ENCODE measurements at places on chromosomes 6 and 20.

GRCh38 chr20:50359607-50360217, 150.5 kb upstream of the PTPN1 start:
- DNase-seq, result no peak

GRCh38 chr6:51608932-51609331, 478.5 kb downstream of the PKHD1 start:
- no peak for DNase-seq

- no peak for DNase-seq
Measured at GRCh38 chr6:79372757-79373156, 138.3 kb upstream of the HMGN3 start.

DNA sequence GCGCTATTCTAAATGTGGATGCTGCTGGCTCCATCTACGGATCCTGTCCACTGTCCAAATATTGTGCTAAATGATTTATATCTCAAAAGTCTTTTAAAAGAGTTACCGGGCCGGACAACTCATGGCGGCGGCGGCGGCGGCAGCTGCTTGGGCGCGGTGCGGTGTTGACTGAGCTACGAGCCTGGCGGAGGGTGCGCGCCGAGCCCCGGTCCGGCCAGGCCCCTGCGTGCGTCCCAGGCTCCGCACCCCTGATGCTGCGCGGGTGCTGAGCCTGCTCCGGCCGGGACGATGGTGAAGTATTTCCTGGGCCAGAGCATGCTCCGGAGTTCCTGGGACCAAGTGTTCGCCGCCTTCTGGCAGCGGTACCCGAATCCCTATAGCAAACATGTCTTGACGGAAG, 303.4 kb downstream of the CENPW start:
- DNase-seq, result peak; percentile 5

DNA sequence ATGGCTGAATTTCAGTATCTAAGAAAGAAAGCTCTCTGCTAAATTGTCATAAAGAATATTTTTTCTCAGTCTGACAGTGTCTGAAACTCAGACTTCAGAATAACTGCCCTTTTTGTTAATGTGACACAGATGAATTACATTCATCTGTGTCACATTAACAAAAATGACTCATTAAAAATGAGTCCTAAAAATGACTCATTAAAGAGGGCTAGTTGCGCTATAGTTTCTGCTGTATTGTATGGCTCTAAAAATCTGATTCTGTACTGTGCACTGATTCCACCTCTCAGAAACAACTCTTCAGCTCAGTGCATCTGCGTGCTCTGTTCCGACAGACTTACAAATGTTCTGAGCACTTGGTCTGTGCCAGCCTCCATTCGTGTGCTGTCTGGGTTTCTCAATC, 15.0 kb downstream of the RNF114 start:
- no peak for DNase-seq

DNA sequence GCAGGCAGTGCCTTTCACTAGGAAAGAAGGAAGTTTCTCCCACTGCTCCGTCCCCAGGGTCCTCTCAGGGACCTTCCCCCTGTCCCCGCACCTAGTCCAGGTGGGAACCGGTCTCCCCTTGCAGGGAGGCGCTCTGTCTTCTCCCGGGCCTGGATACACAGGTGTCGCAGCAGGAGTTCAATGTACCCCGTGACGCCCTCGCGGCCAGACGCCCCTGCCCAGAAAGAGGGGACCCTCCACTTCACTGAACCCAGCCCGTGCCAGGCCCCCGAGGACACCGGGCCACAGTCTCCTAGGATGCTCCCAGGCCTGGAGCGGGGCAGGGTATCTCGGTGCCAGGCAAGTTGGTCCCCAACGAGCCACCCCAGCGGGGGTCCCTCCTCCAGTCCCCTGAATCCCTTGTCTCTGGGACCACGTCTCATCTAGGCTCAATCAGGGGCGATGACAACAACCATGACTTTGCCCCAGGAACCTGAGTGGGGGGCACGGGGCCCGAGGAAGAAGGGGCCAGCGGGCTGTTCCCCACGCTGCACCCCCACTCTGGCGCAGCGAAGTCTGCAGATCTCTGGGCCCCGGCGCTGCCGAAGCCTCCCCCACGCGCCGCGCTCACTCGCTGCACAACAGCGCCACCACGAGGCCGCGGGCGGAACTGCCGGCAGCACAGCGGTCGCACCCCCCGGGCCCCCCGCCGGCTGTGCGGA, 103.0 kb downstream of the EDN3 start:
- peak; percentile 77 for DNase-seq

DNA sequence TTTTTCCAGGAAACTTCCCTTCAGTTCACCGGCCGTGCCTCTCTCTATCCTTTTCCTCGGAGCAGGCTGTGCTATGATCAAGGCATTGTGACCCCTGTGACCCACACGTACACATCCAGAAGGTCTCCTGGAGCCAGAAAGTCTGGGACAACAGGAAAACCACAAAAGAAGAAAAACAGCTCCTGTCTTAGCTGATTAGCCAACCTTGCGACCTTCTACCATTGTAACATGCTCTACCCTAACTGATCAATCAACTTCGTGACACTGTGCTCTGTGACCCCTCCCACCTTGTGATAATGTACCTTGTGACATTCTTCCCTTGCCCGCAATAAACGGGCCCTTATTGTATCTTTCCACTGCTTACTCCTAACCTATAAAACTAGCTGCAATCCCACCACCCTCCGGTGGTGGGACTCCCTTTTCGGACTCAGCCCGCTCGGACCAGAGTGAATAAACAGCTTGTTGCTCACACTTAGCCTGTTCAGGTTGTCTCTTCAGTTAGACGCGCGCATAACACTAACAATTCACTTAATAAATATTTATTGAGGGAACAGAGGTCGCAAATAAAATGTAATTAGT, 24.2 kb downstream of the ZNF311 start:
- peak; percentile 49 for DNase-seq

DNA sequence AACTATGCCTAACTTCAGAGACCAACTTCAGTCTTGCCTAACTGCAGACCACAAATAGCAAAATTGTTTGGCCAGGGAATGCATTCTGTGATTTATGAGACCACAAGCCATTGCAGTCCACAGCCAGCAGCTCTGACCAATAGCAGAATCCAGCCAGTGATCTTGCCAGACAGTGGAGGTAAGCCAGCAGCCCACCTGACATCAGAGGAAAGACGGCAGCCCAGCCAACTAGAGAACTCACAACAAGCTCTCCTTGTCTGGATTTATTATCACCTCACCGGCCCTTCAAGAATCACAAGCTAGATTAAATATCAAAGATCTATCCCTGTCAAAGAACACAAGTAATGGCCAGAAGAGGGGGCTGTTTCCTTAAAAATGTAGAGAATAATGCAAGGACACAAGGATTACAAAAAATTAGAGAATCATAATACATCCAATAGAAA, 66.5 kb upstream of the SLC35F1 start:
- no peak for DNase-seq

- DNase-seq, result no peak
Measured at GRCh38 chr20:38231531-38232121, 28.9 kb downstream of the KIAA1755 start.

GRCh38 chr20:63947638-63948456, 8.4 kb downstream of the UCKL1 start:
- peak; percentile 51 for DNase-seq

GRCh38 chr6:111967131-111967530, 86.8 kb upstream of the CCN6 start:
- DNase-seq, result no peak

- DNase-seq, result no peak
Measured at GRCh38 chr6:144310765-144311164, 25.6 kb downstream of the UTRN start.

GRCh38 chr6:144418959-144419545, 133.9 kb downstream of the UTRN start:
- no peak for DNase-seq

DNA sequence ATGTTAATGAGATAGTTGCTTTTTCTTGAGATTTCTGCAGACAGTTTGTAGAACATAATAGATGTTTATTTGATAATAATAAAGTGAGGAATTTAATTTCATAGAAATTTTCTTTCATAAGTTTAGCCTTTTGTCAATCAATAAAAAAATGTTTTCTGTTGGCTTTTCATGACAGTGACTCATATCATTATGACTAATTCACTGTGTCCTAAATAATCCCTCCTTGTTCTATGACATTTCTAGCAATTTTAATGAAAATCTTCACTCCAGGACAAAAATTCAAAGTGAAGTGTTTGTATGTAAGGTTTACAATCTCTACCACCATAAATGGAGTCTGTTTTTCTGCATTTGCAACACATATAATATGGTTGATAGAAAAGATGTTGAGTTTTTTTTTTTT, 109.9 kb downstream of the UTRN start:
- no peak for DNase-seq

- DNase-seq, result no peak
Measured at GRCh38 chr6:11304946-11305345, 72.5 kb upstream of the NEDD9 start.

DNA sequence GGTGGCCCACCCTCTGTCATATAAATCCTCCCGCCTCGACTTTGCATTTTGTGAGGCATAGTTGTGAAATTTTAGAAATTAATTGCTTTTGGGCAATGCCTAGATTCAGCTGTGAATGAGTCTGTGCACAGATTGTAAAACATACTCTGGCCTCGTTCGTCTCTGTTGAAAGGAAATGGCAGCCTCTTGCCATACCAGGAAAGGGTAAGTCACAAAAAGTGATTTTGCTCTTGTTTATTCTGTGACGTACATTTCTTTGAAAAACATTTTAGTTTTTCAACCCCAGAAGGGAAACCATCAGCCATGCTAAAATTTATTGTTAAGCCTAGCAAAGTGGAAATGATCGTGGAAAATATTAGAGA, 15.3 kb upstream of the EXOC2 start:
- no peak for DNase-seq

DNA sequence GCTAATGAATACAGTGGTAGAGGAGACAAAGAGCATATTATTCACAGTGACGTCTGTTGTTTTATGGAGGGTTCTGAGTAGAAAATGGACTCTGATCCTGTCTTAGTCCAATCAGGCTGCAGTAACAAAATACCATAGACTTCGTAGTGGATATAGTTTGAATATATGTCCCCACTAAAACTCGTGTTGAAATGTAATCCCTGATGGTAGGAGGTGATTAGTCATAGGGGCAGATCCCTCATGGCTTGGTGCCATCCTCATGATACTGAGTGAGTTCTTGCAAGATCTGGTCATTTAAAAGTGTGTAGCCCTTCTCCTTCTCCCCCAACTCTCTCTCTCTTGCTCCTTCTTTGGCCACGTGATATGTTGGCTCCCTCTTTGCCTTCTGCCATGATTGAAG, 82.5 kb downstream of the CD83 start:
- DNase-seq, result no peak

- no peak for DNase-seq
Measured at GRCh38 chr20:62914970-62915457, 11.3 kb downstream of the DIDO1 start.

DNA sequence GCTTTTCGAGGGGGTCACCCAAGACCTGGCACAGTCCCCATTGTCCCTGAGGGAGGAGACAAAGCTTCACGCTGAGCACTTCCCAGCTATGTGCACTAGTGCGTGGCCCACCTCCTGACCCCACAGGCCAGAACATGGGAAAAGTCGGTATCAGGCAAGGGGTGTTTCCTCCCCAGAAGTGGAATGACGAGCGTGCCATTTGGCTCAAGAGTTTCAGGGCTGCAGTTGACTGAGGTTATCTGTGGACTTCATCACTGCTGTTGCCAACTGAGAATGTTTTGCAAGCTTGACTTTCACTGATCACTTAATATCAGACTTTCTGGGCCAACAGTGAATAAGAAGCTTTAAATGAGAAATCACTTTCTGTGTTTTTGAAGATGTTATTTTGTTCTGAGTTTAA, 137.0 kb upstream of the AFDN start:
- DNase-seq, result no peak

All from CD4-positive, alpha-beta T cell treated with Interleukin-17A for 4 hours (primary cell).